ENCODE measurements at places on chromosomes 4 and X. TPM values are rescaled to one million over a fixed set of nuclear protein-coding genes. Genes with fewer than 3 reads are reported as not detected.

The TMEM255A gene
- total RNA-seq = not detected

The PABPC5 gene
- not detected for total RNA-seq

The CCSER1 gene
- total RNA-seq = 0.20 TPM

The PRSS12 gene
- total RNA-seq = not detected

The TMEM187 gene
- 6.0 TPM for total RNA-seq

The COX7B2 gene
- total RNA-seq = not detected

The GPR50 gene
- not detected for total RNA-seq

The AADAT gene
- not detected for total RNA-seq

The PABPC1L2B gene
- total RNA-seq = not detected

The TMSB15A gene
- not detected for total RNA-seq

The SLITRK2 gene
- not detected for total RNA-seq

The SPANXC gene
- not detected for total RNA-seq

The SSR4 gene
- total RNA-seq = 155 TPM

The NLRP2B gene
- not detected for total RNA-seq
